Foreskin keratinocyte (primary cell): ENCODE measurements at places on chromosomes 7 and 10. TPM values are rescaled to one million over a fixed set of nuclear protein-coding genes. Genes with fewer than 3 reads are reported as not detected.

GRCh38 chr7:27202018-27202861, 2.3 kb upstream of the HOXA13 start:
- no peak for DNase-seq

- DNase-seq: no peak
Measured at GRCh38 chr7:80907141-80907601, 11.7 kb downstream of the SEMA3C start.

DNA sequence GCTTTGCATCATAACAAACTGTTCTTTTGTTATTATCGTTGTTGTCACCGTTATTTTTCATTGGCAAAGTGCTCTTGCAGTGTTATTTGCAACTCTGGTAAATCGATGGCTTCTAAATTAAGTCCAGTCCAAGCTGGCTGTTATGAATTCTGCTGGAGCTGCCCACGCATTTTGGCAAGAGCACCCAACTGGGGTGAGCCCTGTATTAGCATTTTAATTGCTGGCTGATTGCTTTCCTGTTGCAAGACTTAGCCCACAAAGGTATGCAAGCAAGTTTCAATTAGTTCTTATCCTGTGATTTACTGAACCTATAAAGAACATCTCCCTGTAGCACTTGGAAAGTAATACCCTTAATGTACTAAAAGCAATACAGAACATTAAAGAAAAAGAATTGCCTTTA, 226.8 kb downstream of the ACTR3B start:
- DNase-seq: no peak

- no peak for DNase-seq
Measured at GRCh38 chr10:71082960-71083715, 129.2 kb upstream of the UNC5B start.

DNA sequence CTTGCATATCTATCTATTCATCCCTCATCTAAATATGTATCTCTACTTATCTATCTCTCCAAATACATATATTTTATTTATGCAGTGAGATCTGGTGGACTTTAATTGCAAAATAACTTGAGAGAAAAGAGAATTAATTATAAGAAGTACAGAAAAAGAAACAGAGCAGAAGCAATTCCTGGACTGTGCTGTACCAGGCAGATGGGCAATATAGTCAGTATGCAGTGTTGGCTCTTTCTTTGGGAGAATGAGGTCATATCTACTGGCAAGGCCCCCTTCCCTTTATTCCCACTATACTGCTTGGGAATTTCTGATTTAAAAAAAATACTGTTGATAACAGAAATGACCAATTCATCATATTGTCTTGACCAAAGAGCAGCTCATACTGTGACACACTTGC, 49.0 kb upstream of the TOMM7 start:
- no peak for DNase-seq

PNLIPRP3 gene
- total RNA-seq: 13.4 and 23.5 TPM in 2 replicates

C10orf53 gene
- not detected in 2 replicates for total RNA-seq

ASAH2 gene
- total RNA-seq: 3.5 and 4.0 TPM in 2 replicates
